ENCODE measurements at places on chromosomes 5 and 9.

GRCh38 chr5:7515284-7515914 lies 119.5 kb downstream of the ADCY2 start:
- no peak for DNase-seq

GRCh38 chr5:172906888-172907287 lies 52.3 kb upstream of the RPL26L1 start:
- no peak for DNase-seq

DNA sequence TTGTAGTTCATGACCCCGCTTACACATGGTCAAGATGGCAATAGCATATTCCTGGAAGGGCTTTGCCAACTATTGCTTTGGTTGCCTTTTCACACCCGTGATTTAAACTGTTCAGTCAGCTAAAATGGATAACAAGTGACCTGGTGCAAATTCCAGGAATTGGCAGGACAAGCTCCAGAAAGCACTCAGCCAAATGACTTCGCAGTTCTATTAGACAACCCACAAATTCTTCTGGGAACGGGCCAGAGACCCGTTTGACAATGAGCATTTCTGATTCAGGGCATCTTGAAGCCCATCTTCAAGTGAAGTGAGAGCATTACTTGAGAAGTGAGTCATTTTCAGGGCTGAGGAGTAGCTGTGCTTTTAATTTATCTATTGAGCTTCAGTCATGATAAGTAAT lies 165.0 kb downstream of the DROSHA start:
- no peak for DNase-seq

GRCh38 chr9:121360601-121361374 lies 9.3 kb downstream of the STOM start:
- no peak for DNase-seq

DNA sequence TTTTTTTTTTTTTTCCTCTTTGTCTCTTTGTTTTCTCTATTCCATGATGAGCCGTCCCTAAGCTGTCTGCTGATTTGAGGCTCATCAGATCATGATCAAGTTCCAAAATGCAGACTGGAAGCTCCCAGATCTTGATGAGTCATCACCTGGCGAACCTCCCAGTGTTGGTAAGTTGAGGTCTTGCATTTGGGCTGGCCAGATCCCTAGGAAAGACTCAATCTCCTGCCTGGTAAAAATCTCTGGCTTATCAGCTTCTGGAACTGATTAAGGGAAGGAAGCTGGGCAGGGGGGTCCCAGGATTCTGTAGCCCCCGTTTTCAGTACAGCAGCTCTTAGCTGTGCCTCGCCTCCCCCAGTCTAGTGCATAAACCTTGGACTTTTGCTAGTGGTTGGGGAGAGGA lies 69.0 kb downstream of the TSPAN17 start:
- DNase-seq, result no peak

- no peak for DNase-seq
These were observed 8.0 kb downstream of the KCNN2 start for GRCh38 chr5:114369680-114370417.

- peak; percentile 98 for DNase-seq
These were observed at the start of gene RMI1 for GRCh38 chr9:83980395-83981125. Gene RMI1, plus strand, starts transcription at chr9:83980805. Its CDS starts 20,182 bp downstream, at chr9:84000987.

- no peak for DNase-seq
These were observed 297.7 kb upstream of the WWC1 start for GRCh38 chr5:167993771-167994170.

- no peak for DNase-seq
These were observed 214.3 kb upstream of the SEMA6A start for GRCh38 chr5:116788851-116789403.

DNA sequence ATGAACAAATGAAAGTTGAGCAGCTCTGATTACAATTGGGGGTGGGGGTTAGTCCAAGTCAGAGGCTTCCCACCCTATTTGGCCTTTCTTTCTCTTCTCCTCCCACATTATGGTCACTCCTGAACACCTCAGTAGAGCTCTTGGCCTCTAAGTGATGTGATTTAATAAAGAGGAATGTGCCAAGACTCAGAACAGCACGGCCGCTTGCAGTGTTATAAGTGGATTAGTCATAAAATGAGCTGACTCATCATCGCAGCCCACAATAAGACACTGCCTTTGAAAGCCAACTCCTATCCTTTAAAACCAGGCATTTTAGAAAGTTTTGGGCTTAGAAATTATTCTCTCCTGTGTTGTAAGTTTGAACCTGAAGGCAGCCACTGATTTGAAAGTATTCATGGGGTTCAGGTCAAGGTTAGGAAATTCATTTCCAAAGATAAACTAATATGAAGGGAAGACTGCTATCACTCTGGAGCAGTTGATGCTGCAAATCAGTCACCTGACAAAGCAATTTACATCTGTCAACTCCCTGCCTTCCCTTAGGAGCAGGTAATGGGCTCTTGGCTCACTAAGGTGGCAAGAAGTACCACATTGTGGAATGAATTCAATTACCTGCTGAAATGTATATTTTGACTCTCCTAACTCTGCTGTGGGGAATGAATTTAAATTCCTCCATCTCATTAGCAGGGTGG lies 283.6 kb upstream of the NMUR2 start:
- no peak for DNase-seq

DNA sequence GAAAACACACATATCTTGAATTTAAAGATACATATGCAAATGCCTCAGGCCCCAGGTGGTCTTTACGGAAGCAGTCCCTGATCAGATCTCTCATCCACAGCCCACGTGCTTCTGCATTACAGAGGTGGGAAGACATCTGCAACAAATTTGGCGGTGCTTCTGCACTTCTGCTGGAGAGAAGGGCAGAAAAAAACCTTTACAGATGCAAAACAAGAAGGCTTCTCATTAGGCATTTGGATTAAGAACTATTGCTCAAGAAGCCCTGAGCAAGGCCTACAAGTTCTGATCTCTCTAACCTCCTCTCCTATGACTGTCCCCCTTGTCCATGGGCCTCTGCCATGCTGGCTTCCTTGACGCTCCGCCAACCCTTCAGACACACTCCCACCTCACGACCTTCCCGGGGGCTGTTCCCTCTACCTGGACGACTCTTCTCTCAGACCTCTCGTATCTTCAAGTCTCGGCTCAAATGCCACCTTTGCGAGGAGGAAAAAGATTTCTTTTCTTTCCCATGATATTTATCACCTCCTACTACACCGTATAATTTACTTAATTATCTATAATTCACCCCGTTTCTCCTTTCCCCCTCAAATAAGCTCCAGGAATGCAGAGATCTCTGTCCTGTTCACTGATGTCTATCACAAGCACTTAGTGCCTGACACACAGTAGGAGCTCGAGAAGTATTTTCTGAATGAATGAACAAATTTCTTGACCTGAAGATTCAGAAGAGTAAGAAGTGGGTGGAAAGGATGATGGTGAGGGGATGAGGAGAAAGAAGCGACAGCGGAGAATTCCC lies 1.1 kb downstream of the MTMR12 start:
- DNase-seq, result no peak

- no peak for DNase-seq
These were observed 47.6 kb downstream of the KLHL3 start for GRCh38 chr5:137688210-137688840.

DNA sequence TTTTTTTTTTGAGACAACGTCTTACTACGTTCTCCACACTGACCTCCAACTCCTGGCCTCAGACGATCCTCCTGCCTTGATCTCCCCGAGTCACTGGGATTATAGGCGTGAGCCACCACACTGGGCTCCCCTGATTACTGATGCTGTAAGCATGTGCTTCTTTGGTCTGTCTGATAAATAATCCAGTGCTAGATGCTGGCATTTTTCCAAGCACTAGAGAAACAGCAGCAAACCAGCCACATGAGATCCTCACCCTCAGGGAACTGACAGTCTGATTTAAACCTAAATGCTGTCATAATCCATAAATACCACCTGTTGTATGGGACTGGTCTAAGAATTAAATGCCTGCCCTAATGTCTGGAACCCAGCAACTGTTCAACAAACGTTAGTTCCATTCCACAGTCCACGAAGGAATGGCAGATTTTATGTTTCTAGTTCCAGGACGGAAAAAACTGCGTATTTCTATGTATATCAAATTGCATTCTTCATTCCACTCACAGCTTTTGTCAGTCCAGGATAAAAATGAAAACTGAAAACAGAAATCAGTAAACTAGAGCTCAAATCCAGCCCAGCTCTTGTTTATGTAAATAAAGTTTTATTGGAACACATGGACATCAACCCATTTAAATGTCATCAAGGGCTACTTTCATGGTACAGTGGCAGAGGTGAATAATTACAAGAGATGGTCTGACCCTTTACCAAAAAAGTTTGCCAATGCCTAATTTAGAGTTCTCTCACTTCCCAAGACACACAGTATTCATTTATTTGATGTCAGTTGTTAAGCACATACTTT lies 20.1 kb downstream of the SLC35D2 start:
- DNase-seq, result no peak

- DNase-seq, result no peak
These were observed 1.5 kb downstream of the SPINK9 start for GRCh38 chr5:148336704-148337435.

DNA sequence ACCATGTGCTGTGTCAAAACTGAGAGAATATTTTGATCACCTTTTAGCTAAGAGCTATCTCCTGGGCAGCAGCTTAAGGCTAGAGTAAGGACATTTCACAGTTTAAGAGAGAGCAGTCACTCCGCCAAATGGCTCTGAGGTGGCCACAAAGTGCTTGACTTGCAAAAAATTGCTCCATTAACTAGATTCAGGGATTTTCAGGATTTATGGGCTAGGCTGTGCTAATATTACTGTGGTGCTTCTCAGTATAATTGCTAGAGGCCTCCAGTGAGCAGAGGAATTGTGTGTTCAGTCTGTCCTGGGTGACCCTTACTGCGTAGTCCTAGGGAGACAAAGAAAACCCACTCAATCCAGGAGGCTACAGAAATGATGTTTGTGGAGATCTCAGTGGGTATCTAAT lies 65.2 kb downstream of the PALM2AKAP2 start:
- no peak for DNase-seq

- DNase-seq, result no peak
These were observed 5.9 kb upstream of the NFIL3 start for GRCh38 chr9:91429501-91429900.

GRCh38 chr9:4069457-4070153 lies 230.3 kb downstream of the GLIS3 start:
- DNase-seq, result no peak

- no peak for DNase-seq
These were observed 617.9 kb downstream of the BNC2 start for GRCh38 chr9:16252616-16253015.

DNA sequence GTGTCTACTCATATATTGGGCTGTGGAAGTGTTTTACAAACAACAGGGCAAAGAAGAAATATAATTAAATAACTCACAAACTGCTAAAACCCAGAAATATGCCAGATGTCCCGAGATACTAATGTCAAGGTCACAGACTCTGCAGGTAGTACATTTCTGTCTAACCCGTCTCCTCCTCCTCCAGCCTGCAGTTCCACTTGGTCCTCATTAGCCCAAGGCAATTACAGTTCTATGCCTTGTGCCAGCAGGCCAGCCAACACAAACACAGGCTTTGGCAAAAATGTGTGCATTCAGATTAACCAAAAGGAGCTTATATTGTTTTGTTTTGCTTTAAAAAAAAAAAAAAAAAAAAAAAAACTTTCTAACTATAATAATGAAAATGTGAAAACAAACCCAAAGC lies 148.8 kb downstream of the MYO10 start:
- no peak for DNase-seq

- DNase-seq, result no peak
These were observed 43.0 kb upstream of the SHB start for GRCh38 chr9:38112049-38112448.

- no peak for DNase-seq
These were observed 2293.3 kb upstream of the C9orf72 start for GRCh38 chr9:29866556-29866955.

DNA sequence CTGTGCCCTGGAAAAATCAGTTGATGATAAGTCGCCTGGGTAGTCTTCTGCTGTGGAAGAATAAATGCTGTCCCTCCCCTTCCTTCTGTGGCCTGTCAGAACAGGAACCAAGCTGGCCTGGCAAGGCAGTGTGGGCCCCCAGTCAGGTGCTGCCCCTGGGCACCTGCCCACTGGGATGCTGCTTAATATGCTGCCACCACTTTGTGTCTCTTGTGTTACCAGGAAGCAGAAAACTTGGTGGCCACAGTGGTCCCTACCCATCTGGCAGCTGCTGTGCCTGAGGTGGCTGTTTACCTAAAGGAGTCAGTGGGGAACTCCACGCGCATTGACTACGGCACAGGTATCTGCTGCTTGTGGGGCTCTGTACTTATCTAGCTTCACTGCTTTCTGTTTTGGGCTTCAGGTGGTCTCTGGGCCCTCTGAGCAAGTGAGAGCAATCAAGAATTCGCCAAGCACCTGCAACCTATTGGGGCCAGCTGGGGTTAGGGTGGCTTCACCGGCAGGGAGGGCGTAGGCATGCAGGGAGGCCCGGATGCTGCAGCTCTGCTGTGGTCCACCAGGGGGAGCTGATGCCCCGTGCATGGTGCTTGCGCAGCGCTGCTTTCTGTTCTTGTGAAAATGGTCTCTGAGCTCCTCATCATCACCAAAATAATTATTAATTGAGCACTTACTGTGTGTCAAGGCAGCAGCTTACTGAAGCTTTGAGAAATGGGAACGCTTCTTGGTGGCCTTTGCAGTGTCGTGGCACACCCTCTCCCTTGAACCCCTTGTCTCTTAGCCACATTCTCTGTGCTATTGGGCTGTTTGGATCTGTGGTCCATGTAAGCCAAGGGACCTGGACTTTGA lies 20.3 kb downstream of the PTPA start:
- peak; percentile 77 for DNase-seq

GRCh38 chr5:10858307-10858706 lies 97.3 kb upstream of the DAP start:
- DNase-seq, result no peak

DNA sequence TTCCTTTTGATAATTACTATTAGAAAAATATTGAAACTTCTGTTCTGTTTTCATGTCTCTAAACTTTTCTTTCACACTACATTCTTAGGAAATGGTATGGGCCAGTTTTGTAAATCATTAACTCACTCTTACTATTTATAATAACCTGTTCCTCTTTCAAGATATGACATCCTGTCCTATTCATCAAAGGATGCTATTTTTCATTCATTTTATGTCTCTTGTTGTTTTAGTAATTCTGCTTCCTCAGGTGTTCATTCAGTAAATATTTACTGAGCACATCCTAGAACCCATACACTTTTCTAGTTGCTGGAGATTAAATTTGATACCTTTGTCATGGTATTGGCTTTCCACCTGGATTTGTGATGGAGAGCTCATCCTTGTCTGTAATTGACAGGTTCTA lies 58.0 kb downstream of the GDA start:
- no peak for DNase-seq

DNA sequence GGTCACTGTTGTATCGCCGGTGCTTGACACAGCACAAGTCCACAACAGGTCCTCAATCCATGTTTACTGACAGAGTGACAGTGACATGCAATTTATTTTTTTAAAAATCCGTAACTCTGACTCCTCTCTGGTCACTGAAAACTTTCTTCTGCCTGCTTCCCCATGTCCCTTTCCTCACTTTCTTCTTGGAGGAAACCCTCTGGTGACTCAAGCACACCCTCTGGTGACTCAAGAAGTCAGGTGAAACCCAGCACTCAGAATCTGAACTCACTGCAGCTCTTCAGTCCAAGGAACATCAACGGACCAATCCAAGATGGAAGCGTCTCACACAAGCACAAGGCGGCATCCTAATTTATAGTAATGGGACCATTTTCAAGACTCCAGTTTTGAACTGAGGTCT lies 245.9 kb downstream of the FSTL4 start:
- no peak for DNase-seq

GRCh38 chr5:72305194-72306142 lies 14.6 kb downstream of the MRPS27 start:
- no peak for DNase-seq
